Suppressor macrophage treated with lipopolysaccharide for 4 hours (primary cell): ENCODE measurements at places on chromosomes 6 and 20.
A peak's percentile ranks its signal among the peaks of the same experiment; 100 is the strongest.

- no peak for DNase-seq
Measured at GRCh38 chr20:13984211-13984610, 6.2 kb downstream of the SEL1L2 start.

DNA sequence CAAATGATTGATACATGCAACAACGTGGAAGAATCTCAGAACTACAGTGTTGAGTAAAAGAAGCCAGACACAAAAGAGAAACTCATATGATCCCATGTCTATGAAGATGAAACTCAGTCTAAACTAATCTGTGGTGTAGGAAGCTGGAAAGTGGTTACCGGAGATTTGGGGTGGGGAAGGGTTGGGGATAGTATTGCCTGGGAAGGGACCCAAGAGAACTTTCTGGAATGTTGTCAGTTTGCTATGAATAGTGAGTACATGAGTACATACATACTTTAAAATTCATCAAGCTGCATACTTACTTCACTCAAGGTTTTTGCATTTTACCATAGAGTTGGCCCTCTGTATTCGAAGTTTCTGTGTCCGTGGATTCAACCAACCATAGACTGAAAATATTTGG lies 106.0 kb downstream of the SAMD5 start:
- DNase-seq = no peak

DNA sequence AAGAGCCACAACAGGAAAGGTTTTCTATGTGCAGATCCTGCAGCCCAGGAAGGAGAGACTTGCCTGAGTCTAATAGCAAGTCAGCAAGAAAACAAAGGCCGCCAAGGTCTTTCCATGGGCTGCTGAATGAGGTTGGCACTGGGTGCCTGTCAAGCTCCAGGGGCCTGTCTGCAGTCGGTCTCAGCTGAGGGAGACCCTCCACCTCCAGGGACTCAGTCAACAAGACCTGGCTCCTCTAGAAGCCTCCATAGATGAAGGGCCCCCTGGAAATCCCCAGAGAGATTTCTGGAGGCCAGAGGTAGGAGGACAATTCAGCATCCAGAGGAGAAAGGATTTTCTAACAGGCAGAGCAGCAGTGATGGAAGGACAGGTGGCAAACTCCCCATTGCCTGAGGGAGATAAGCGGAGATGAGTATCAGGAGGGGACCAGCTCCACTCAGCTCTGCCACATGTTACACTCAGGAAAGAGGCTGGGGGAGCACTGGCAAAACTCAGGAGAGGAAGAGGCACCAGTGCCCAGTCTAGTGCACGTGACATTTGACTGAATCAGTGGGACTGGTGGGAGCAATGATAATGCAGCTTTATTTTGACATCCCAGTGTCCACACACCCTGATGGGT lies 33.5 kb upstream of the FKBP1A start:
- no peak for DNase-seq

GRCh38 chr6:44665143-44665542 lies 277.6 kb downstream of the CDC5L start:
- no peak for DNase-seq

GRCh38 chr6:130376936-130377335 lies 11.1 kb downstream of the TMEM200A start:
- no peak for DNase-seq

- DNase-seq = no peak
Measured at GRCh38 chr20:34302312-34302722, 838 bp downstream of the AHCY start.

DNA sequence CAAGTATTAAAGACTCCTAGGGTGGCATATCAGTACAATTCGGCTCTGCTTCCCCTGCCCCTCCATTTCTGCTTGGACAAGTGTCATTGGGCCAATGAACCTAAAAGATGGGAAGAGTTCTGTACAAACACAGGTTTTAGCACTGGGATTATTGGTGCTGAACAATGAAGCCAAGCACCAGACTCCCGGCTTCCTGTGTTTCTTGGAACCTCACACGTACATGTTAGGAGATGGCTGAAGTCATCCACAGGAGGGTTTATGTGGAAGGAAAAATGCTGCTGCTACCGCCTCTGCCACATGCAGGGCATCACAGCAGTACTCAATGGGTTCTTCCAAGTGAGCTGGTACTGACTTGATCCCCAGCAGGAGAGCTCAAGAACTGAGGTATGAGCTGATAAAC lies 49.7 kb downstream of the TNFRSF21 start:
- no peak for DNase-seq

- no peak for DNase-seq
Measured at GRCh38 chr6:74891349-74891831, 314.5 kb downstream of the COL12A1 start.

GRCh38 chr6:150363733-150364132 lies 5.1 kb upstream of the IYD start:
- no peak for DNase-seq

- DNase-seq = no peak
Measured at GRCh38 chr20:19098117-19098516, 114.3 kb upstream of the SLC24A3 start.

GRCh38 chr6:104182811-104183210 lies 676.9 kb downstream of the HACE1 start:
- DNase-seq = no peak

DNA sequence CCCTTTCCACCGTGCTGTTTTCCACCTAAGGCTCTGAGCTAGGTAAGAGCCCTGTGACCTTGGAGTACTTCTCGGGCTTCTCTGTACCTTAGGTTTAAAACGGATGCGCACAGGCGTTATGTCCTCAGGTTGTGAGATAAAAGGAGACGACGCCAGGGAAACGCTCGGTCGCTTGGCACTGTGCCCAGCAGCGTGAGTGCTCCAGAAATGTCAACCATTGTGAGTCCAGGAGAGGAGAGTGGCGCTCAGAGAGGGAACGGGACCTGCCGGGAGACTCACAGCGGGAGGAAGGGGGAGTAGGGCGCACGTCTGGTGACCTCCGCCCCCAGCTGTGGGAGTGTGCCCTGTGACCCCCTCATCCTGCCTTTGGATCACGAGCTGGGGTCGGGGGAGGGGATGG lies 33.8 kb upstream of the SCRT2 start:
- DNase-seq = no peak

- no peak for DNase-seq
Measured at GRCh38 chr20:46698788-46699187, 9.5 kb upstream of the TP53RK start.

DNA sequence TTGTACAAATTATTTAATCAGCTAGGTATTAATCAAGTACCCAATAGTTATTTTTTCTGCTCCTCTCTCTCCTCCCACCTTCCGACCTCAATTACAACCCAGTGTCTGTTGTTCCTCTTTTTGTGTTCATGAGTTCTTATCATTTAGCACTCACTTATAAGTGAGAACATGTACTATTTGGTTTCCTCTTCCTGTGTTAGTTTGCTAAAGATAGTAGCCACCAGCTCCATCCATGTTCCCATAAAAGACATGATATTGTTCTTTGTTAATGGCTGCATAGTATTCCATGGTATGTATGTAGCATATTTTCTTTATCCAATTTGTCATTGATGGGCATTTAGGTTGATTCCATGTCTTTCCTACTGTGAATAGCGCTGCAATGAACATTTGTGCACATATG lies 652.8 kb upstream of the CITED2 start:
- no peak for DNase-seq

- DNase-seq = peak; percentile 42
Measured at GRCh38 chr6:157962601-157963302, 18.9 kb upstream of the SYNJ2 start.

GRCh38 chr6:31202259-31203166 lies 32.0 kb upstream of the POU5F1 start:
- no peak for DNase-seq

- DNase-seq = no peak
Measured at GRCh38 chr6:146664871-146665360, 66.1 kb downstream of the ADGB start.

- no peak for DNase-seq
Measured at GRCh38 chr6:167401525-167402194, 76.8 kb downstream of the TTLL2 start.
